PC-3 (cell line): ENCODE measurements at places on chromosomes 3 and 15.

DNA sequence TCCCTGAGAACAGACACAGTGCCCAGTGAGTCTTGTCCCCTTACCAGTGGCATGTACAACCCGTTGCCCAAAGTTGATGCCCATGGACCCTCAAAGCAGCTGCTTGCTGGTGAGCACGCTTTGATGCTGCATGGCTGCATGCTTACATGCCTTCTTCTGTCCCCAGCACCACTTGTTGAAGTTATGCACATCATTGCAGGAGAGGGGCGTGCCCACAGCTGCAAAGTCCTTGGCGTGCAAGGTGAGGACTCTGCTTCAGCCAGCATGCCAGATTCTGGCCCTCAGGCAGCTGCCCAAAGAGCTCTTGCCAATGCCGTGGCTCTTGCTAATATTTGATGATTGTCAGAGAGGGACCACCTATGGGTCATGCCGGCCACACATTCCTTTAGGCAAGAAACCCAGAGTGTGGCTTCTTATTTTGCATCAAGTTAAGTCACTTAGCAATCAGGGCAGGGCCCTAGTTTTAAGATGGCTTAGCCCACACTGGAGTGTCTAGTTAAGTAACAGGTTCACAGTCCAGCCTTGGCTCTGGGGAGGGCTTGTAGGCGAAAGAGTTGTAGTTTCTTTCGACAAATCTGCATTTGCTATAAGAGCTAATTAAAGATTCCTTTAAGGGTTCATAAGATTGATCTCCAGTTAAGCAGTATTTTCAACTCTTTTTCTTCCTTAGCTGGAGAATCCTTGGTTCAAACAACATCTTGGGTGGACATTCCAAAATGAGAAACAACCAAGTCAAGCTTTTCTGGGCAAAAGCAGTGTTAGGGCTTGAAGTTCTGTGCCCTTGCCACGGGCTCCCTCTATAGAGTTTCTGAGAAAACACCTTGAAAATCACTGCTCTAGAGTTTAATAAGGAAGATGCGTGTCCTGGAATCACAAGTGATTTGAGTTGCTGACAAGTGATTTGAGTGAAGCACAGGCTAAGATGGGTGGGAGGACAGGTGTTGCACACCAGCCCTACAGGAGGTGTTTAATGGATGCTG, 128.6 kb downstream of the SLCO3A1 start:
- peak; percentile 22 for DNase-seq

- DNase-seq = peak; percentile 33
Measured at GRCh38 chr3:186320862-186321568, 41.0 kb downstream of the DGKG start.

- peak; percentile 66 for DNase-seq
Measured at GRCh38 chr3:151307583-151308488, 8.8 kb downstream of the GPR87 start.

DNA sequence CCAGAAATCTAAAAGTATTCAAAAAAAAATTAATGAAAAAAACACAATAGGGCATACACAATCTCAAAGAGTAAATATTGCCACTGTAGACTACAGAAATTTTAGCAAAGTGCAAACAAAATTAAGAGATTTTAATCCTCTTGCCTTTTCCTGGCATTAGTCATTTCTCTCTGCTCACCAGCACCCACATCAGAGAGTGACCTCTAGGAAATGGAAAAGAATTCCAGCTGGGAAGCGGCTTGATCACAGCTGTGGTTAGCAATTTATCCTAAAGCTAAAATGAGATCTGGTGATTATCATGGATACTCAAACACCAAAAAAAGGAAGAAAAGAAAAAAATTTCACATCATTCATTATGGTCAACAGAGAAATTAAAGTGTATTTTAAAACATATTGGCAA, 7.5 kb downstream of the CSNK1G1 start:
- no peak for DNase-seq

GRCh38 chr3:79367066-79367465, 400.7 kb downstream of the ROBO1 start:
- DNase-seq = peak; percentile 11

DNA sequence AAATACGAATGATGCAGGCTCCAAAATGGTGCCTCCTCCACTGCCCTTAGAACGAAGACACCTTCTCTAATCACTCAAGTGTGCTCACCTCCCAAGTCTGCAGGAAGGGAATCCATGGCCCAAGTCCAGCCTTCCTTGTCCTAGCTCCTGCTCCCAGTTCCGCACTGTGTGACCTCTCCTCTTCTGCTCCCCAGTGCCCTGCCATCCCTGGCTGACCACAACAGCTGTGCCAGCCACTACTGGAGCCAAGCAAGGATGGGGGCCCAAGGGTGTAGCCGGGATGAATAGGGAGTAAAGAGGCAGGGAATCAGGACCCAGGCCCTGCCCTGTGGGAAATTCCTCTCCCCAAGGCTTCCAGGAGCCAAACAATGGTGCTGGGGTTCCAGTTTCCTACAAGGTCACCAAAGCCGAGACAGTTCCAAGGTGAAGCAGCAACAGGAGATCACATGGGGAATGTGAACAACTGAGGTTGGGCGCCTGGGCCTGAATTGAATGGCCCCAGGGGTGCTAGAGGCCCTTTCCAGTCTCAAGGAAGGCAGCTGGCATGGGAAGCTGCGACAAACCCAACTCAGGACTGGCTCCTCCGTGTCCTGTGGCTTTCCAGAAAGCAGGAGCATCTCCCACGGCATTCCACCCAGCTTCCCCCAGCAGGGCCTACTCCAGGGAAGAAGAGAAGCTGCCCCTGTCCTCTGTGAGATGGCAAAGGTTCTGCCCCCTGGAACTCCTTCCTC, 20.2 kb downstream of the SEMA7A start:
- DNase-seq = no peak

GRCh38 chr15:91070872-91071271, 29.2 kb upstream of the SV2B start:
- no peak for DNase-seq
